Stimulated activated CD4-positive, alpha-beta T cell treated with anti-CD3 and anti-CD28 coated beads, Interleukin-2, amount 100 ng/mL, for 48 hours (primary cell): ENCODE measurements at places on chromosomes 12 and 14.

DNA sequence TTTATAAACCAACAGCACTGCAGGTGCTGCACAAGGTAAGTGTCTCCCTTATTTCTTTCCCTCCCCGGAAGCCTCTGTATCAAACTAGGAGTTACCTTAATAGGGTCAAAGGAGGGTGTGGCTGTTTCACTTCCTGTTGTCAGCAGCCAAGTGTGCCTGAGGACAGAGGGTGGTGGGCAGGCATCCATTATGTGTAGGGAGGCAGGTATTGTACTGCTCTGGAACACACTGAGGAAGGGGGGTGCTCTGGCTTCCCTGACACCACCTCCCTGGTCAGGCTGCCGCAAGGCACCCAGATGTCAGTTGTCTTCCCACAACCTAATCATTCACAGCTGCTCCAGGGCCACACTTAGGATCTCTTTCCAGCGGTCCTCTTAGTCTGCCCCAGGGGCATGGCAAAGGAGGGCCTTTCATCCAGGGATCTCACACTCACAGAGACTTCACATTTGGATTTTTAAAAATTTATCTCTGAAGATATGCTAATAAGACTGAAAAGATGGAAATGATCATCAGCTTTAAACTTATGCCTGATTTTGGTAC lies 132.0 kb upstream of the ARHGAP5 start:
- DNase-seq = no peak

GRCh38 chr14:102998393-102998792 lies 59.0 kb downstream of the CDC42BPB start:
- DNase-seq = no peak

GRCh38 chr12:82040987-82041743 lies 282.0 kb upstream of the PPFIA2 start:
- no peak for DNase-seq

GRCh38 chr12:38328306-38328895 lies 11.8 kb downstream of the ALG10B start:
- DNase-seq = no peak

DNA sequence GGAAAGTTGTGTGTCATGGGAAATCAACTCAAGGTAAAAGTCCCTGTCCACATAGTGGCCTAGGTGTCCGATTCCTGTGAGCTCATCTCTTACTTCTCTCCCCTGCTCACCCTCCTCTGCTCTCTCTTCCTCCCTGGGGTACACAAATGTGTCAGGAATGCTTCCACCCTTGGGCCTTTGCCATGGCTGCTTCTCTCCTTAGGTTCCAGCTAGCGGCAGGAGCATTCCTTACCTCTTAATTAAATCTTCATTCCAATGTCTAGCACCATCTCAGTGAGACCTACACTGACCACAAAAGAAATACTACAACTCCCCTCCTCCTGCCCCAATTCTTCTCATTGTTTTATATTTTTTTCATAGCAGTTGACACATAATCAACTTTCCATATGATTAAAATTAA lies 298.6 kb downstream of the PDZRN4 start:
- DNase-seq = no peak

DNA sequence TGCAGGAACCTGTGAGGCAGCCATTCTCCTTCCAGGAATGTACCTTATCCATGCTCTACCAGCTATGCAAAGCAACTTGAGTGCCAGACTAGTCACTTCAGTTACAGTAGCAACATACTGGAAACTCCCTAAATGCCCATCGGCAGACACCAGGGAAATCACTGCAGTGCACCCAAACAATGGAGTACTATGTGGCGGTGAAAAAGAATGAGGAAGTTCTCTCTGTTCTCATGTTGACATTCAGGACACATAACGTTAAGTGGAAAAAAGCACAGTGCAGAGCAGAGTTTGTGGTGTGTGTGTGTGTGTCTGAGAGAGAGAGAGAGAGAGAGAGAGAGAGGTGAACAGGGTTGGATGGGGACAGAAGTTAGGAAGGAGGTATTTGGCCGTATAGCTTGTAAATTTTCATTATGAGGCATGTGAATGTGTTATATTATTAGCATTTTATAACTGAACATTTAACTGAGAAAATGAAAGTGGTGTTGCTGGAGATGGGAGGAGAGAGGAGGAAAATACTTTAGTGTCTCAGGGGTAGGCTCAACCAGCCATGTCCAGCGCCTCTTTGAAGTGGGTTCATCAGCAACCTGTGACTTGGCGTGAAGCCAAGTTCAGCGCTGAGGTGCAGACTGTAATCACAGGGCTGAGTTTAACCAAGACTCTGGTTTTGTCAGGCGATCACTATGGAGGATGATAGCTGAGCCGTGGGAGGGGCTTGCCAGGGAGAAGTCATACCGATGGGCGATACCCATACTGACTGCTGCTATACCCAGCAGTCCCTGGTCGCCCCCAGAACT lies 17.3 kb downstream of the TNFAIP2 start:
- no peak for DNase-seq

DNA sequence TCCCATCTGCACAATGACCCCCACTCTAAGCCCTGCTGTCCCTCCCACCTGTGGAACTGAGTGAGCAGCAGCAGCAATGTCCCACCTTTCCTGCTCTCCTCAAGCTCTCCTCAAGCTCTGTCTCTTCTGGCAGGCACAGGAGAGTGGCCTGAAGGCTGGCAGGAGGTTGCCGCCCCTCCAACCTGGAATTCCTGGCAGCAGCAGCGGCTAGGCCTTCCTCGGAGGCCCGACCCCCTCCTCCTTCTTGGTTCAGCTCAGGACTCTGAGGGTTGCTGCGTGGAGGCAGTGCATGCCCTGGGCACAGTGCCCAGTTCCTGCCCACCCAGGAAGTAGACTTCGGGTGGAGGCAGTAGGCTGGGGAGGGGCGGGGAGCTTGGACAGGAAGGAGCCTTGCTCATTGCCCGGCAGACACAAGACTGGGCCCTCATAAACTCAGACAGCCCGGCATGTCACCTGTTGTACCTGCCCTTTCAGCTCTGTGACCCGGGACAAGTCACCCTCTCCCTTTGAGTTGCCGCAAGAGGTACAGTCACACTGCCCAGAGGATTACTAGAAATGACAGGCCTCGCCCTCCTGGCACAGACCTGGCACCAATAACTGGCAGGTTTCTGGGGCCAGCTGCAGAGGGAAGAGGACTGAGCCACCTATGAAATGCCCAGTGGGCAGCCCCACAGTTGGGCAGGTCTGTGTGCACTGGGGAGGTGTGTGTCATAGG lies 2.1 kb upstream of the SERPINA1 start:
- no peak for DNase-seq

GRCh38 chr12:48104531-48104930 lies 1.3 kb downstream of the SENP1 start:
- no peak for DNase-seq

DNA sequence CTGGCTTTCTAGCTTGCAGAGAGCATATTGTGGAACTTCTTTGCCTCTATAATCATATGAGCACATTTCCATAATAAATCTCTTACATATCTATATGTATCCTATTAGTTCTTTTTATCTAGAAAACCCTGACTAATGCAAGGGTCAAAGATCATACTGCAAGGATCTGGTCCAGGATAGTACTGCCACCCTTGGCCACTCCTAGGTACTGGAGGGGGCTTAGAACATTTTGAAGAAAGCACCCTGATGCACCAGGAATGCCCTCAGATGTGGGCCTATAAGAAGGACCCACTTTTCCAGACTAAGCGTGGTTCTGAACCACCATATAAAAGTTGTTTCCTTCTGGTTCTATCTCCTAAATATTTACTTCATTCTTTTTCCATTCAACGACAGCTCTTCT lies 14.6 kb downstream of the ATXN7L3B start:
- no peak for DNase-seq

GRCh38 chr12:49823350-49823749 lies 4.9 kb downstream of the NCKAP5L start:
- no peak for DNase-seq

DNA sequence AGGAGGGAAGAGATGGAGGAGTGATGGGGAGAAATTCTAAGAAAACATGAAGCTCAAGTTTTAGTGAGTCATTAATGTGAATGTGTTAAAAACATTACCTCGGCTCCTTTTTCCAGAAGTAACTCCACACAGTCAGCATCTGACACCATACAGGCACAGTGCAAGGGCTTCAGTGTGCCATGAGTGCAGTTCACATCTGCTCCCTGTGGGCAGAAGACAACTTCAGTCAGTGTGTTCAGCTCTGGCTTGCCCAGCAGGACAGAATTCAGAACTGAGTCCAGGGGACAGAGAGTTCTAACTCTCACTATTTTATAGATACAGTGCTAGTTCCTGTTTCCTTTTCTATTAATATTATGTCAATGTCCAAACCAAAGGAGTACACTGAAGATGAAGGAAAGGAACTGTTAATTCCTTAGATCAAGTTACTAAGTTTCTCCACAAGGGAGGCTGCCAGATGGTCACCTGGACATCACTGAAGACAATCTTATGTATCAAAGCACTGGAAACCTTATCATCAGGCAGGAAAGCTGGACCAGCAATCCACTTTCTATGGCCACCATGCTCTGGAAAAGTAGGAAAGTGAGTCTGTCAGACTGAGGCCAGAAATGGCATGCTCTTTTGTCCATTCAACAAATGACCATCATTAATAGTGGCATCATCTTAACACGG lies 6.1 kb downstream of the ASB8 start:
- DNase-seq = no peak

DNA sequence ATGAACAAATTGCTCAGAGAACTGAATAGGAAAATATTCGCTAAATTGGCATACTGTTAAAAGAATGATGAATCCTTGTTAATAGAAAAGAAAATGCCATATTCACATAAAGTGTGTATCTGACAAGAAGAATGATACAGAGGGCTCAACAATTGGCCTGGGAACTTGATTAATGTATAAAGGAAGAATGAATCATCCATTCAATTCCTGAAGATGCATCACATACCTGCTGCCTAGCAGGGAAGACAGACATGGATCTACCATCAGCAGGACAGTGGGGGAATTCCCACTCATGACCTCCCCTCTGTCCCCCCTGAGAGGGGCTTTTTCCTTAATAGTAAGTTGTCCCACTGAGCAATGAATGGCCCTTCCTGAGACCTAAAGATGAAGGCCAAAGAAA lies 13.5 kb downstream of the PTPN21 start:
- no peak for DNase-seq

- no peak for DNase-seq
Measured at GRCh38 chr14:71319666-71320065, 412.4 kb downstream of the PCNX1 start.

GRCh38 chr14:104317492-104317805 lies 179.1 kb downstream of the KIF26A start:
- no peak for DNase-seq

GRCh38 chr12:58764100-58764953 lies 156.0 kb downstream of the LRIG3 start:
- DNase-seq = no peak

DNA sequence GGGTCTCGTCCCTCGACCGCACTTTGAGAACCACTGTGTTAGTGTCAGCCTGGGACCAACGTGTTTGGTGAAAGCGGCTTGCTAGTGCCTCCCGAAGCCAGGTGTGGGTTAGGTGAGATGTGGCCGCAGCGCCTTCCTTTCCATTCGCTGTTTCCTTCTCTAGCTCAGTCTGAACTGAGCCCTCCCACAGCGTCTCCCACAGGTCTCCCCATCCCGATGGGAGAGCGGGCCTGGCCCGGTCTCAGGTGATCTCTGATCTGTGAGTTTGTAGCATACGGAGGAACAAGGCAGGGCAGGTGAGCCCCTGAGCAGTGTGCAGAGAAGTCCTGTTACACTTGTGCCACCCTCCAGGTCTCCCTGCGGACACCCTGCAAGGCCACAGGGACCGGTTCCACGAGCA lies 19.3 kb downstream of the HIP1R start:
- no peak for DNase-seq

DNA sequence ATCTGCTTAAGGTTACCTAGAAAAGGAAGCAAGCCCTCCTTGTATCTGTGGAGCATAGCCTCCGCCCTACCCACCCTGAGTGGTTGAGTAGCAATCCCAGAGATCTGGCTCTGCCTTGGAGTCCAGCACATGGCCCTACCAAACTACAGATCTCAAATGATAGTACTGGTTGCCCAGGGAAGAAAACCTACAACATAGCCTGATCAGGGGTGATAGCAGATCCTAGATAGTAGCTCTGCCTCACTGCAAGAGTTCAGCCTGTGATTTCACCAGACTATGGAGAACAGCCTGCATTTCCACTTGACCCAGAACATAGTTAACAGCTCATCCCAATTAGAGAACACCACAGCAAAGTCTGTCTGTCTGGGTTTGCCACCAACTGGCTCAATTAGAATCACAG lies 279.5 kb downstream of the ETNK1 start:
- no peak for DNase-seq

GRCh38 chr14:34711796-34712712 lies 2.3 kb downstream of the CFL2 start:
- no peak for DNase-seq

GRCh38 chr14:97959251-97959650 lies 1162.1 kb downstream of the VRK1 start:
- no peak for DNase-seq
